ENCODE measurements at places on chromosomes 7 and 10. TPM values are rescaled to one million over a fixed set of nuclear protein-coding genes. Genes with fewer than 3 reads are reported as not detected.

GRCh38 chr10:91875779-91876178 is 33.5 kb downstream of the FGFBP3 start:
- peaks cover 19% of the 10 kb centered on the region for H3K27me3 ChIP-seq
- DNase-seq = no peak
- H3K4me1 ChIP-seq = peaks cover 27% of the 10 kb centered on the region
- H3K36me3 ChIP-seq = no peaks in the 10 kb centered on the region
- H3K27ac ChIP-seq = no peak overlapping the region

GRCh38 chr10:132971448-132972148 is 29.2 kb upstream of the CFAP46 start:
- no peaks in the 10 kb centered on the region for H3K36me3 ChIP-seq
- DNase-seq = no peak
- H3K27me3 ChIP-seq = no peaks in the 10 kb centered on the region
- no peak overlapping the region for H3K27ac ChIP-seq
- no peak overlapping the region for H3K4me3 ChIP-seq

Gene PTPRN2
- total RNA-seq = 3.0 TPM

Gene PMS2
- total RNA-seq = 23.1 TPM

Gene HSPB1
- total RNA-seq = 9.7 TPM

Measured in neural progenitor cell (in vitro differentiated cells).